ENCODE measurements at places on chromosomes 3 and 15. TPM values are rescaled to one million over a fixed set of nuclear protein-coding genes. Genes with fewer than 3 reads are reported as not detected.
A peak's percentile ranks its signal among the peaks of the same experiment; 100 is the strongest.

DNA sequence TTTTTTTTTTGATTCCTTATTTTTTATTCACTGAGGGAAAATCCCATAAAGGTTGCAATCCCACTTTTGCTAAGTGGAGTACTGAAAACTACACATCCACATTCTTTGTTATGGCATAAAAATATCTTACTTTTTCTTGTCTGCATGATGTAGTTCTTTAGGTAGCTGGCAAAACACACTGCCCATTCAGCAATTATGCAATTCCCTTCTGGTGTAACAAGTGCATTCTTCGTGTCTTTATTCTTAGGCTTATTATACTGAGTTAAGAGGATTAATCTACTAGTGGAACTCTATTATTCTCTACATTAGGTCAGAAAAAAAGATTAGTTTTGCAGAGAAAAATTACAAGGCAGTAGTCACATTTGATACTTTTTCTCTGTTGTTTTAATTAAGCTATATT lies 403.8 kb upstream of the GBE1 start:
- DNase-seq = no peak

SLC12A1 gene
- not detected for total RNA-seq

CD80 gene
- 29.5 TPM for total RNA-seq

- DNase-seq = no peak
Observed at GRCh38 chr3:130941793-130942192, 47.9 kb downstream of the ATP2C1 start.

- no peak for DNase-seq
Observed at GRCh38 chr3:11507719-11508118, 136.0 kb downstream of the VGLL4 start.

- no peak for DNase-seq
Observed at GRCh38 chr3:71503525-71504249, 79.8 kb downstream of the FOXP1 start.

RTP3 gene
- total RNA-seq = not detected

DNA sequence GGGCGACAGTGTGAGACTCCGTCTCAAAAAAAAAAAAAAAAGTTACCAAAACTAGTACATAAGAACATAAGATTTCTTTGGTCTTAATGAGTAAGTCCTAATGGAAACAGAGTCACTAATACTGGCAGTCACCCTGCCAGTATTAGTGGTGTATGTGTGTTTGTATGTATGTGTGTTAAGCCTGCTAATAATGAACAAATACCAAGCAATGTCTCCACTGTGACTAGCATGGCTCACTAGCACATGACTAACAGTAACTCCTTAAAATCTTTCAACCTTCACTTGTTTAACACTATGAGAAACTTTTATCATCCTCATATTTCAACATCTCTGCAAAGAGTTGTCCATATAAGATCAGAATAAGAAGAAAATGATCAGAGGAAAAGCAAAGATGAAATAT lies 231.0 kb upstream of the ATP11B start:
- no peak for DNase-seq

DNA sequence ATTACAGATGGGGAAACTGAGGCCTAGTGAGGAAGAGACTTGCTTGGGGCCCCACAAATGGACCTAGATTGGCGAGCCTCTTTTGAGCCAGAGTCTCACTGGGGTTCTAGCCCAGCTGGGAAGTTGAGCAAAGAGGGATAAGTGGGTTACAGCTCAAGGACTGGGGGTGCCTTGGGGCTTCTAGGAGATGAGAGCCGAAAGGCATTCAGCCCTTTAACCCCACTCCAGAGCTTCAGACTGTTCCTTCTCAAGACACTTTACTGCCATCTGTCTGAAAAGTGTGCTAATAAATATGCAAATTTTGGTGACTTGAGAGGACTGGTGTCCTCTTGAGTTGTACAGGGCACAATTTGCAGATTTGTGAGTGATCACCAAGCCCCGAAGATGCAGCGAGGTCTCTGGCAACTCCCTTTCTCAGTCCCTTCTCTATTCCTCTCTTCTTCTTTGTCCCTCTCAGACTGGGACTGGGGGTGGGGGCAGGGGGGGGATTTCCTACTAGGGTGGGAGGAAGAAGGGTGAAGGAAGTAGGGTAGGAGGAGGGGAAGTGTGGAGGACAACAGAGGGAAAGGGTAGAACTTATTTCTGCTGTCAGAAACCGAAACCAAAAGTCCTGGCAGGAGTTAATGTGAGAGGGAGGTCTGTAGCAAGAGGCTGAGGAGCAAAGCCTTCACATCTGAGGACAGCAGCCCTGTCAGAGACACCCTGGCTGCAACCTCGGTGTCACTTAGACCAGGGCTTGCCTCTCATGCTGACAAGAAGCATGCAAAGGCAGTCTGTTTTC lies 16.2 kb upstream of the ANKDD1A start:
- DNase-seq = peak; percentile 52

- no peak for DNase-seq
Observed at GRCh38 chr3:174116421-174116820, 718.9 kb downstream of the NLGN1 start.

DNA sequence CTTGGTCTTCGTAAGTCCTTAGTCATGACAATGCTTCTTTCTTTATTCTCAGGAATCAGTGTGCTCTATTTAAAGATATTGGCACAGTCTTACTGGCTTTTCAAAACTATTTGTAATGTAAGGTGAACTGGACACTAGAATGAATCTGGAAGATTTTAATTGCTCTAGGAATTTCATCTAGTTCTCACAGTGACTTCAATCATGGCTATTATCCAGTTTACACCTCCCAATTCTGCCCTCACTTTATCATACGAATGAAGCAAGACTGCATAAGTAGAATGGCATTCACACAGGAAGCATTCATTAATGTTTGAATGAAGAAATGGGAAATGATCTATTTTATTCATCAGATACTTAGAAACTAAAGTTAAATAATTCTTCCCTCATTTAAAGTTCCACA lies 26.7 kb upstream of the DRD3 start:
- no peak for DNase-seq

DNA sequence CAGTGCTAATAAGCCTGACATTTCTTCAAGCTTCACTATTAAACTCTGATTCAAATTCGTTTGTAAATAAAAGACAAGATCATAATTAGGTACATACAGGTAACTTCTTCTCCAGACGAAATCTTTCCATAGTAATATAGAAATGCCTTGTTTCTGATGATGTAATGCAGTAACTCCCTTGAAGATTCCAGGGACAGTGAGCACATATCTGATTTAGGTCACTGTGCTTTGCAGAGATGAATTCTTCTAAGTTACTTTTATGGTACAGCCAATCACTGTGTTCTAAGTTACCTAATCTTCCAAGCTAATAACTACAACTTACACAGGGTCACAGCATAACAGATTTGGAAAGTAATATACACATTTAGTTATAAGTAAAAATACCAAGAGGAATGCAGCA lies 27.6 kb downstream of the SLC4A7 start:
- DNase-seq = no peak

- DNase-seq = no peak
Observed at GRCh38 chr15:49573421-49573820, 47.2 kb downstream of the FAM227B start.

GRCh38 chr3:184635774-184636173 lies 74.2 kb downstream of the EPHB3 start:
- no peak for DNase-seq

SLC38A3 gene
- not detected for total RNA-seq

GRCh38 chr15:71434774-71435173 lies 319.5 kb downstream of the THSD4 start:
- DNase-seq = no peak

- DNase-seq = no peak
Observed at GRCh38 chr15:33084661-33085060, 109.9 kb downstream of the FMN1 start.

GRCh38 chr3:23270423-23270822 lies 67.3 kb downstream of the UBE2E2 start:
- no peak for DNase-seq

DNA sequence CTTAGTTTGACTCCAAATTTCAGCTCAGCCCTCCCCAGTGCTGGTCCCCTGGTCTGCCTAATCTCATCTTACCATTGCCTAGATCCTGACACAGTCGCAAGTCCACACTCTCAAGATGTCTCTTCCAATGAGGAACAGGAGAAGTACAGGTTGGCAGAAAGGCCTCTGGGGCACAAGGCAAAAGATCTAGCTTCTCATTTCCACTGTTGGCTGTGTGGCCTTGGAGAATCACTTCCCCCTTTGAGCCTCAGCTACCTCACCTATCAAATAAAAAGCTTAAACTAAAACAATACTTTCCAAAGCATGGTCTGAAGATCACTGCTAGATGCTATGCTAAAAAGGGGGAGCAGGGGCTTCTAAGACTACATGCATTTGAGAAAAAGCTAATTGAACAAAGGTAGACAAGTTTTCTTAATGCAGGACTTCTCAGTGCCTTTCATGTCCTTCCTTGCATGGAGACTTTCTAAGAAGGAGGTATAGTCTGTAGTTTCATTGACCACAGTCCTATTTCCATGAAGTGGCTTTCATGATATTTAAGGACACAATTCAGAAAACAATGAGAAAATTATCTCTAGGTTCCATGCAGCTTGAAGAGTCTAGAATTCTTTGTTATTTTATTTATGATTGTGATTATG lies 118.0 kb upstream of the RAD18 start:
- no peak for DNase-seq

RBMS3 gene
- 0.63 TPM for total RNA-seq

All from activated CD4-positive, alpha-beta memory T cell treated with anti-CD3 and anti-CD28 coated beads, Interleukin-2, amount 10 ng/mL, durations not matched to agents 7 days and 5 days (primary cell).